Adrenal gland (tissue), 19 donors: ENCODE measurements at places on chromosomes 11 and 22.

DNA sequence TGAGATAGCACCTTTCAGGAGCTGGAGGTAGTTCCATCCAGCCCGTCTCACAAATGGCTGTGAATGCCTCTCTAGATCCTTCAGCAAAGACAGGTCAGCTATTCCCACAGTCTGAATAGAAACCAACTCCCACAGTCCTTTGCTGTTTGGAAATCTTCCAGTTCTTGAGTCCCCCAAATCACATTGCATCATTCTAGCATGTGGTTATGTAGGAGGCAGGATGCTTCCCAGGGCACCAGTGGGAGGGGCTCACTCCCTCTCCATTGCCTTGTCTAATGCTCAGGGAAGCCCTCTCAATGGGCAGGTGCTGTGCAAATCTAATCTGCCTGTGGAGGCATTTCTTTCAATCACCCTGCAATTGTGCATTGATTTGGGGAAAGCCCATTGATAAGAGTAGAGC lies 14.6 kb downstream of the NAV2 start:
- no peak for DNase-seq
- no peak overlapping the region for H3K27ac ChIP-seq
- H3K27me3 ChIP-seq, result no peaks in the 10 kb centered on the region
- no peak overlapping the region for H3K4me3 ChIP-seq
- H3K4me1 ChIP-seq, result peaks cover 8% of the 10 kb centered on the region

- no peaks in the 10 kb centered on the region for H3K4me1 ChIP-seq
- no peaks in the 10 kb centered on the region for H3K36me3 ChIP-seq
- H3K27ac ChIP-seq, result no peak overlapping the region
- H3K4me3 ChIP-seq, result no peak overlapping the region
Observed at GRCh38 chr11:105732611-105733010, 122.7 kb downstream of the GRIA4 start.

- peaks cover 5% of the 10 kb centered on the region for H3K27me3 ChIP-seq
- no peaks in the 10 kb centered on the region for H3K4me1 ChIP-seq
- no peak overlapping the region for H3K4me3 ChIP-seq
- DNase-seq, result no peak
Observed at GRCh38 chr11:69732910-69733309, 29.1 kb upstream of the FGF19 start.

- H3K27ac ChIP-seq, result no peak overlapping the region
- no peaks in the 10 kb centered on the region for H3K36me3 ChIP-seq
- H3K4me1 ChIP-seq, result peaks cover 5% of the 10 kb centered on the region
- peak; percentile 42 for DNase-seq
Observed at GRCh38 chr22:39478441-39478850, 21.6 kb downstream of the MGAT3 start.

- H3K4me1 ChIP-seq, result peaks cover 33% of the 10 kb centered on the region
- no peak for DNase-seq
- H3K36me3 ChIP-seq, result no peaks in the 10 kb centered on the region
- no peak overlapping the region for H3K27ac ChIP-seq
Observed at GRCh38 chr22:37499027-37499707, 13.0 kb upstream of the MFNG start.

GRCh38 chr11:66069715-66070603 lies at the start of gene PACS1:
PACS1 (plus strand) TSS chr11:66070272; CDS start chr11:66070487, 215 bp downstream.
- peak; percentile 72 for DNase-seq
- H3K27ac ChIP-seq, result peak within 1 kb of the TSS; percentile 94
- H3K27me3 ChIP-seq, result no peaks in the 10 kb centered on the region
- no peaks in the 10 kb centered on the region for H3K36me3 ChIP-seq
- peaks cover 39% of the 10 kb centered on the region for H3K4me1 ChIP-seq
- H3K4me3 ChIP-seq, result peak within 1 kb of the TSS; percentile 16

DNA sequence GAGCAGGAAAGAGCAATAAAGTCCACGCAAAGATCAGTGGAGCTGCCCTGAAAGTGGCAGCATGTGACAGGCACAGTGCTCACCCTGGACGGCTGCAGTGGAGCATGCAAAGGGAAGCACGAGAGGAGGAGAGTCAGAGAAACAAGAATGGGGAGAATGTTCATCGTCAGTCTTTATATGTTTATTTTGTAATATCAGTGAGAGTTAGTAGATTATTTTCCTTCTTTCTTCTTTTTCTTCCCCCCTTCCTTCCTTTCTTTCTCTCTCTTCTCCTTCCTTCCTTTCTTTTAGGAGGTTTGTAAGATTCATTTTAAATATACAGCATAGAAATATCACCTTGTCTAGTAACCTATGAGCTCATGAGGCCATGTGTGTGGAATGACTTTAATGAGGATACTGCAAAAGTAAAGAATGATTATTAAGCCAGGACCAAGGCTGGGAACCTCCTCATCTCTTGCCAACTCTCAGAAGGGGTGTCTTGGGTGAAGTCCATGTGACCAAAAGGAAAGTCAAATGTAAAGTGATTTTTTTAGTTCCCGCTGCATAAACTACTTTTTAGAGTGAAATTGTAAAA lies 321.1 kb downstream of the AASDHPPT start:
- no peaks in the 10 kb centered on the region for H3K27me3 ChIP-seq
- H3K4me1 ChIP-seq, result no peaks in the 10 kb centered on the region
- no peak overlapping the region for H3K4me3 ChIP-seq

- no peak for DNase-seq
- no peaks in the 10 kb centered on the region for H3K4me1 ChIP-seq
- H3K27ac ChIP-seq, result no peak overlapping the region
- H3K27me3 ChIP-seq, result no peaks in the 10 kb centered on the region
- H3K4me3 ChIP-seq, result no peak overlapping the region
Observed at GRCh38 chr11:36312611-36313472, 16.8 kb downstream of the PRR5L start.

DNA sequence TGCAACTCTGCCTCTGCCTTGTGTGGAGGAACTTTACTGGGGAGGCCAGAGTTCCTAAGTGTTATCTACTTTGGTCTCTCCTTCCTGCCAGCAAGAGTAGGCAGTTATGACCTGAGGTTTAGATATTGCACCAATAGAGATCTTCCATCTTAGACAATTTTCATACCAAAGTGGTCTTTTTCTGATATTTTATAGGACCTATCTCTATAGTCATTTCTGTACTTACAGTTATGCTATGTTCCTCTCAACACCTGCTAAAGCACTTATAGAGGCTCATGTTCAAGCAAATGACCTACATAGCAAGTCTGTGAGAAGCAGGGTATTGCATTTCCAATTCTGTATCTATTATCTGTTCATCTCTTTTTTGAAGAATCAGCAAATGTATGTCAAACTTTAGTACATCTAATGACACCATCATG lies 80.8 kb downstream of the HORMAD2 start:
- H3K4me3 ChIP-seq, result no peak overlapping the region
- no peaks in the 10 kb centered on the region for H3K36me3 ChIP-seq
- no peaks in the 10 kb centered on the region for H3K27me3 ChIP-seq
- DNase-seq, result no peak
- no peaks in the 10 kb centered on the region for H3K4me1 ChIP-seq

DNA sequence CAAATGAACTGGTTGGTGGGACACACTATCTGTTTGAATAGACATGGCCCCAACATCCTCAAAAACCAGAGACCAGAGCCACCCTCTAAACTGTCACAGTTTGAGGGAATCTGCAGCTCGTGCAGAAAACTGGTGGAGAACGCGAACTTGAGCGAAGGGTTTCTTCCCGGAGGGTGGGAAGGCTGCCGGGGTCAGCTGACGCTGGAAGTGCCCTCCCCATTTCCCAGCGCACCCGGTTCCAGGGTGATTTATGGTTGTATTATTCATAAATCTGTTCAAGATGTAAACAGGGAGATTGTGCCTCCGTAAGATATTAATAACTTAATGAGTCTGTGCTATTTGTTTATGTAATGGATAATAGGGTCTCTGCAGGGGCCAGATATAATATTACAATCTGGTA lies 1396.7 kb downstream of the BRD1 start:
- H3K27me3 ChIP-seq, result no peaks in the 10 kb centered on the region
- no peak overlapping the region for H3K27ac ChIP-seq
- H3K4me3 ChIP-seq, result no peak overlapping the region
- H3K36me3 ChIP-seq, result no peaks in the 10 kb centered on the region
- no peak for DNase-seq
- no peaks in the 10 kb centered on the region for H3K4me1 ChIP-seq

DNA sequence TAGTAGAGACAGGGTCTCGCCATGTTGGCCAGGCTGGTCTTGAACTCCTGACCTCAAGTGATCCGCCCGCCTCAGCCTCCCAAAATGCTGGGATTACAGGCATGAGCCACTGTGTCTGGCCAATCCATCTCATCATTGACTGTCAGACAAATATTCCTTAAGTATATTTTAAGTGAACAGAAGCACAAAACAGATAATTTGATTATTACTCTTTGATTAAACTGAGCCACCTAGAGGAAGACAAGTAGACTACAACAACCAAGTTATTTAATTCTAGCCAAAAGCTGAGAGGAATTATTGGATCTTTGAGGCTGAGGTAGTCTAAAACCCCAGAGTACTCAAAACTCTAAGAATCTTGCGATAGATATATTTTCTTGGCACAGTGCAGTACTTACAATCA lies 1.2 kb downstream of the ACRV1 start:
- no peak overlapping the region for H3K4me3 ChIP-seq
- H3K4me1 ChIP-seq, result no peaks in the 10 kb centered on the region
- H3K27ac ChIP-seq, result no peak overlapping the region
- H3K36me3 ChIP-seq, result no peaks in the 10 kb centered on the region
- no peak for DNase-seq

DNA sequence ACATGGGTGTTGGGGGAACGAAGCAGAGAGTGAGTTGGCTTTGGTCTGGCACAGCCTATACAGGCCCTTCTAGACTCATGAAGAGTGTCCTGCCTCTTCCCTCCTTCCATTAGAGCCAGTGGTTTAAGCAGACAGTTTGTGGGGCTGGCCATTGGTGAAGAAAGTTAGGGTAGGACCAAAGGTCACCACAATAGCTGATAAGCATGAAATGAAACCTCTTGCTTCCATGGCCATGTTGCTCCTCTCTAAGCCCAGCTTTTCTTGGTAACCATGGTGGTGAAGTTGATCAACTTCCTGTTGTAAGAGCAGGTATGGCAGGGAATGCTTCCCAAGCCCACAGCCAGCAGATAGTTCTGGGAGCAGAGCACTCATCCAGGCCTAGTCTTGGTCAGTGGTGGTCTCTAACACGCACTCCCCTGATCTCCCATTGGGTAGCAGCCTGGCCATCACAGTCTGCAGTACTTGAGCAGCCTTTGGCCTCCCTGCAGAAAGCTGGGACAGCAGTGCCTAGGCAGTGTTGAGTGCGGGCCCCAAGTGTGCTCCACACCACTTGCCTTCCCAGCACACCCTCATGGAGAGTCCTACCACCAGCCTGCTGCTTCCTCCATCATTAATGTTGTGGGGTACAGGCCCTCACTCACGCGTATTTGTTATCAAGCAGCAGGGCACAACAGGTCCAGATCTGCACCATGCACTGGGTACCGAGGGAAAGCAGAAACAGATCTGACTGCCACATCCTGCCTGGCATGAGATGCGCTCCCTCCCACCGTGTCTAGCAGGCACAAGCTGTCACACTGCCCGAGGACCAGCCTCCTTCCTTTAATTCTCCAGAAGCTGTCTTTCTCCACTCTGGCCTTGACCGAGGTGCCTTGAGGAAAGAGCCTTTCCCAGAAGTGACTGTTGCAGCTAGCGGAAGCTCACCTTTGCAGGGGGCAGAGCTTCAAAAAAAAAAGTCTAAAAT lies 65.8 kb upstream of the SUSD2 start:
- peaks cover 23% of the 10 kb centered on the region for H3K36me3 ChIP-seq
- no peak overlapping the region for H3K4me3 ChIP-seq
- no peak for DNase-seq
- H3K4me1 ChIP-seq, result no peaks in the 10 kb centered on the region

- H3K27ac ChIP-seq, result peak overlapping the region; percentile 39
- no peaks in the 10 kb centered on the region for H3K36me3 ChIP-seq
- H3K4me3 ChIP-seq, result no peak overlapping the region
Observed at GRCh38 chr11:110121204-110121603, 28.0 kb downstream of the ZC3H12C start.

DNA sequence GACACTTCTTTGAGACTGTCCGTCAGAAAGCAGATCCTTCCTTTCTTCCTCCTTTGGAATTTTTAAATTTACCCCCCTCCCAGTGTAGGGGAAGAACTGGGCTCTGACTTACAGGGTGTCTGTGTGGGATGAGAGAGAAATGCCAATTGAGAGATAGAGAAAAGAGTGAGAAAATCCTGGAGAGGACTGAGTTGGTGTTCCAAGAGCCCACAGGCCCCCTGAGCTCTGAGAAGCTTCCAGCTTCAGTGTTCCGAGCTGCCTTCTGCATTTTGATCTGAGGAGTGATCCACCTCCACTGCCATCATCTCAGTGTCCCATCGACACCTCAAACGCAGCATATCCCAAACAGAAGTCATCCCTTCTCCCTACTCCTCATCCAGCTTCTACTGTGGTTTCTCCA lies 70.7 kb upstream of the GRK3 start:
- H3K27ac ChIP-seq, result no peak overlapping the region
- no peaks in the 10 kb centered on the region for H3K4me1 ChIP-seq
- H3K36me3 ChIP-seq, result no peaks in the 10 kb centered on the region
- no peak overlapping the region for H3K4me3 ChIP-seq

DNA sequence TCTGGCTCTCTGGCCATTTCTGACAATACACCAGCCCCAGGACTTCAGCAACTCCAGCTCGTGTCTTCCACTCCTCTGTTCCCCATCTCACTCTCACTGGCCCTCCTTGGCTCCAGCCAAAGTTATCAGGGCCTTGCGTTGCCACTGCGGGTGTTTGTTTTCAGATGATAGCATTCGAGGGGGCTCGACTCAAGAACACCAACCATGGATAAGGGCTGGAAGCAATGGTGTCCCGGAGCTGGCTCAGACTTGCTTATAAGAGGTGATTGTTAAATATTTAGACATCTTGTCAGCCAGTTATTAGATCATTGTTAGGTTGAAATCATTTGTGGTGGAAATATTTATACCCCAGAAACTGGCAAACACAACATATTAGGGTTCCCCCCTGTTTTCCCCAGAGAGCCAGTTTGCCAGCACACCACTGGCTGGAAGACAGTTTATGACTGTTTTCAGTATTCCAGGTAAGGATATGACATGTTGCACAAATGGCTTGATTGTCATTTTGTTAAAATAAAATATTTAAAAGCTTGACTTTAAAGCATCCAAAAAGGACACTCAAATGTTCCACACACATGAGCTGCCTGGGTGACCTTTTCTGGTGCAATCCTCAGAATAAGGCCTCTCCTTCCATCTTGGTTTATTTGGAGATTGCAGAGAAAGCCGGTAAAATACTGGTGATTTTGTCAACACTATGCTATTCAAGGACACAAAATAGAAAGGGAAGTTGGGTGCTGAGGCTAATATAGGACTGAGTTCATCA lies 98.3 kb downstream of the FBXO7 start:
- no peaks in the 10 kb centered on the region for H3K36me3 ChIP-seq
- H3K4me3 ChIP-seq, result no peak overlapping the region
- H3K27me3 ChIP-seq, result no peaks in the 10 kb centered on the region

GRCh38 chr11:125123947-125124617 lies 12.7 kb upstream of the TMEM218 start:
- no peaks in the 10 kb centered on the region for H3K36me3 ChIP-seq
- no peak overlapping the region for H3K27ac ChIP-seq
- peak; percentile 52 for DNase-seq
- no peak overlapping the region for H3K4me3 ChIP-seq

- peaks cover 12% of the 10 kb centered on the region for H3K4me1 ChIP-seq
- no peak overlapping the region for H3K4me3 ChIP-seq
- DNase-seq, result no peak
- H3K36me3 ChIP-seq, result no peaks in the 10 kb centered on the region
- peak overlapping the region; percentile 59 for H3K27ac ChIP-seq
- H3K27me3 ChIP-seq, result no peaks in the 10 kb centered on the region
Observed at GRCh38 chr11:12118949-12119348, 8.6 kb downstream of the MICAL2 start.

- H3K27me3 ChIP-seq, result no peaks in the 10 kb centered on the region
- H3K36me3 ChIP-seq, result no peaks in the 10 kb centered on the region
- H3K4me1 ChIP-seq, result no peaks in the 10 kb centered on the region
- DNase-seq, result no peak
- H3K4me3 ChIP-seq, result no peak overlapping the region
Observed at GRCh38 chr11:17771841-17772401, 37.3 kb downstream of the KCNC1 start.

GRCh38 chr11:59879567-59879966 lies 985 bp downstream of the OOSP3 start:
- H3K36me3 ChIP-seq, result no peaks in the 10 kb centered on the region
- DNase-seq, result no peak
- H3K27me3 ChIP-seq, result no peaks in the 10 kb centered on the region
- no peaks in the 10 kb centered on the region for H3K4me1 ChIP-seq
